Stimulated activated naive CD4-positive, alpha-beta T cell (primary cell): ENCODE measurements at places on chromosomes 7 and 10.

- DNase-seq, result no peak
Observed at GRCh38 chr10:117221156-117221711, 19.7 kb upstream of the SLC18A2 start.

- no peak for DNase-seq
Observed at GRCh38 chr10:33370434-33370930, 36.0 kb upstream of the NRP1 start.

- no peak for DNase-seq
Observed at GRCh38 chr10:44963772-44964633, 4.4 kb downstream of the RASSF4 start.

GRCh38 chr7:41885078-41885477, 182.2 kb upstream of the INHBA start:
- DNase-seq, result no peak

DNA sequence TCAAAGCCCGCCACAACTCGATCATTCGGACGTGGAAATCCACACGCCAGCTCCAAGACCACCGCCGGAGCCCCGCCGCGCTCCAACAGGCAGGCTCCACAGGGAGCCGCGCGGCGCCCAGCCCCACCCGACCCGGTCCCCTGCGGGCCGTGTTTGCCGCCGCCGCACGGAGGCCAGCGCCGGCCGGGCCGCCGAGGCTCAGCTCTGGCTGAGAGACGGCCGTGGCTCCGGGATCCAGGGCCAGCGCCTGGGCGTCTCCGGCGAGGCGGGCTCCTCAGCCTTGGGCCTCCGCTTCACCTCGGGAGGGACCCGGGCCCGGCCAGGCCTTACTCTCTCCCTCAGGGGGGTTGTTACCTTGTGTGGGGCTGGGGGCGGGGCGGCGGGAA, 333 bp downstream of the SMNDC1 start:
- DNase-seq, result no peak

DNA sequence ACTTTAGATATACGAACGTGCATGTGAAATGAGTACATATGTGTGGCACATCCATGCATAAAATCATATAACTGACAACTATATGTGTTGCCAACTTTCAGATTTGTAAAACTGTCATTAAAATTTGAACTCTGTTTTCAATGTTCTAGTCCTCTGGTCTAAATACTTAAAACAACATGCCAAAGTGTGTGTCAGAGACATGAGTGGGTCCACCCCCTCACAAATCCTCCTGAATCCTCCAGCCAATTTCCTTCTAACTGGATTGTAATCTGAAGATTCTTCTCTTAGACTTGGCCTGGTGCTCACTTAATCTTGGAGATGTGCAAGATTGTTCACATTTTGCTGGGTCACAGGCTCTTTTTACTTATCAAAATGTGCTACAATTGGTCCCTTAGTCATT, 184.1 kb downstream of the RELN start:
- DNase-seq, result no peak

GRCh38 chr7:105346593-105347322, 42.0 kb downstream of the SRPK2 start:
- DNase-seq, result no peak

- DNase-seq, result no peak
Observed at GRCh38 chr10:78494179-78494578, 460.5 kb downstream of the RPS24 start.

DNA sequence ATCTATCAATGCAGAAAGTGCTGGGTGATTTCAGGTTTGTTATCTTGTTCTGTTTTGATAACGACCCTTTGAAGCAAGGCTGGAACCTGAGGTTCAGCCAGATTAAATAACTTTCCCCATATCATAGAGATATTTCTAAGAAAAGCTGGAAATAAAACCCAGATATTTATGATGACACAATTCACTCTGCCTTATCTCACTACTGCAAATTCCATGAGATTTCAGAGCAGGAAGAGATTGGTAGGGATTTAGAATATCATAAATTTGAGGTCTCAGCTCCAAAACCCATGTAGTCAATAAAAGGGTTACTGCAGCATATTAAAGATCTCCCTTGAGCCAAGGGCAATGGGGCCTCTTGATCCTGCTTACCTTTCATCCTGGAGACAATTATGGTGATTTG, 692.5 kb upstream of the IGFBP3 start:
- no peak for DNase-seq

DNA sequence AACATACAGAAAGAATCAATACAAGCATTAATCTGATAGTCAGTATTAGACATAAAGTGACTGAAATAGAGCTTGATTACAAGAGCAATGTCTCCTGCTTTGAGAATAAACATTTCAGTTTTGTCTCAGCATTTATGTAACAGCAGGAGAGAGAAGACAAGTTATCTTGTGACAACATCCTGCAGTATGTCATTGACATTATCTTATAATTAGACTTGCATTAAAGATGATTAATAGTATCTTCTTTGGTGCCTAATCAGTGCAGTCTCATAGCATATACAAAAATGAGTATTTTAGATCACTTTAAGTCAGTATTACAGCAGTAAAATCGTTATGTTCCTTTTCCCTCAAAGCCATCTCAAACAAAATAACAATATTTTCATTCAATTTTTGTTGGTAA, 436.1 kb upstream of the ETV1 start:
- DNase-seq, result no peak

- no peak for DNase-seq
Observed at GRCh38 chr10:101609481-101609880, 21.4 kb downstream of the DPCD start.

DNA sequence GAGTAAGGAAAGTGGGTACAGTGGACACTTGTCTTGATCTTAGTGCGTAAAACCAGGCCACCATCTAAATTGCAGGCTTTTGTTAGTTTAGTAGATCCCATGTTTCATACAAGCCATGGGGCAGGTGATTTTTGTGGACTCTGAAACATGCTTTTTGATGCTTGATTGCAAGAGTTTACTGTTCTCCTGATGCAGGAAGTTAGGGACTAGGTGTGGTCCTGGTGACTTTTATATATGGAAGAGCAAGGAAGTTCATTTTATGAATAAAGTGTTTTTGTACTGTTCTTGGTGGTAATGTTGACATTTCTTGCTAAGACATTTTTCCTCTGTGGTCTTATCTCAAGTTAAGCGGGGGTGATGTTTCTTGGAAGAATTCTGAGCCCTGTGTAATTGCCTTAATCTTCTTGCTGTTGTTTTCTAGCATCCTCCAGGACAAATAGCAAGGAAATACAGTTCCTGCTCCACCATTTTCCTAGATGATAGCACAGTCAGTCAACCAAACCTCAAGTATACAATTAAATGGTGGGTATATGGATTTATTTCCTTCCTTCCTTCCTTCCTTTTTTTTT, 89.0 kb upstream of the GJD4 start:
- no peak for DNase-seq

- no peak for DNase-seq
Observed at GRCh38 chr7:90424720-90425119, 21.5 kb downstream of the CLDN12 start.

DNA sequence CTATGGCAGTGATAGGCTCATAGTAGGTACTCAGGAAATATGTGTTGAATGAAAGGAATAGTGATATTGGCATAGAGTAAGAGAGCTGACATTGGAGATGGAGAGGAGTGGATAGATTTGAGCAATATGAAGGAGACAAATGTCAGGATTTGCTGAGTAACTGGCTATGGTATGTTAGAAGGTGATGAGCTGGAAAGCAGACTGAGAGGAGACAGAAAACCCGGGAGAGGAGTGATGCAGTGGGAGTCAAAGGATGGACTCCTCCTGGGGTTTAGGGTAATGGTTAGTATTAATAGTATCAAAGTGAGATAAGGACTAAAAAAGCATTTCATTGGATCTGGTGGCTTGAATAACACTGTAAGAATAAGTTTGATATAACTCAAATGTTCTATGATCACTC, 64.8 kb downstream of the CD36 start:
- no peak for DNase-seq
